ENCODE measurements at places on chromosomes 1 and 21. TPM values are rescaled to one million over a fixed set of nuclear protein-coding genes. Genes with fewer than 3 reads are reported as not detected.
A peak's percentile ranks its signal among the peaks of the same experiment; 100 is the strongest.

DNA sequence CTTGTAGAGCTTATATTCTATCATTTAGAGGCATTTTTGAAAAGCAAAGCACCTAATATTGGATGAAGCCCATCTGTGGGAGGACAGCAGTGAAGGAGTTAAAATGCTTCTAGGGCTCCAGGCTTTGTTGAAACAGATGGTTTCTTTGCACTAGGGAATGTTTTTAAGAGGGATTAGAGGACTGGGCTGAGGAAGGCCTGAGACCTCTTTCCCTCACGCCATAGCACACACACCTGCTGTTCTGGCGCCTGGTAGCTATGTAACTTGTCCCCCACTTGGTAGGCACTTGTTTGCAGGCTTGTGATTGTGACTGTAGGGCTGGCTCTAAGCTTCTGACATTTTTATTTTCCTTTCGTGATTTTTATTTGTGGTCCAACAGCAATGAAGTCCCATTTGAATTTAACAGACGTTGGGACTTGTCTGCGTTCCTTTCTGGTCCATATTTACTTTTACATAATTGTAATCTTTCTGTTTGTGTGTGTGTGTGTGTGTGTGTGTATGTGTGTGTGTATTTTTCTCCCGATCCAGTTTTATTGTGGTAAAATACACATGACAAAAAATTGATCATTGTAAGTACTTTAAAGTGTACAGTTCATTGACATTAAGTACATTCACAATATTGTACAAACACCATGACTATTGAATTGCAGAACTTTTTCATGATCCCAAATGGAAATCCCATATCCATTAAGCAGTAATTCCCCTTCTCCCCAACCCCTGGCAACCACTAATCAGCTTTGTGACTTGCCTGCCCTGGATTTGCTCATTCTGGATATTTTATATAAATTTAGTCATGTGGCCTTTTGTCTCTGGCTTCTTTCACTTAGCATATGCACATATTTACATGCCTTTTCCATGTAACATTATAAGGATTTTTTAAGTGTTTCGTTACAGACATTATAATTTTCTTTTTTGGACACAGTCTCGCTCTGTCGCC lies 33.5 kb upstream of the MACF1 start:
- DNase-seq, result no peak

The IQGAP3 gene
- not detected for total RNA-seq

DNA sequence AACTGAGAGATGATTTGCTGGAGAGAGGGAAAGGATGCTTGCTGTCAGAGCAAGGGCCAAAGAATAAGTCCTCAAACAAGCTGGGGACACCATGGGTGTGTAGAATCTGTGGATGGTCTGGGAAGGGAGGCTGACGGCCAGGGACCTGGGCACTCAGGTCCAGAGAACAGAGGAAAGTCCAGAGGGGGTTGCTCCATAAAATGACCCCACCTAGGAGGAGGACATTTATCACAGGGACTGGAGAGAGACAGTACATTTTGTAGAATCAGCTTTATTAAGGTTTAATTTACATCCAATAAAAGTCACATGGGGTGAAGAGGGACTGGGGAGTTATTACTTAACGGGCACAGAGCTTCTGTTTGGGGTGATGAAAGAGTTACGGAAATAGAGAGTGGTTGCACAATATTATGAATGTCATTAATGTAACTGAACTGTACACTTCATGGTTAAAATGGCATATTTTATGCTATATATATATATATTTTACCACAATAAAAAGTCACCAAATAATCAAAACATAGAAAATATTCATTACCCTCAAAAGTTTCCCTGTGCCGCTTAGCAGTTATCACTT lies 73.0 kb upstream of the ABCD3 start:
- no peak for DNase-seq

The FMN2 gene
- not detected for total RNA-seq

DNA sequence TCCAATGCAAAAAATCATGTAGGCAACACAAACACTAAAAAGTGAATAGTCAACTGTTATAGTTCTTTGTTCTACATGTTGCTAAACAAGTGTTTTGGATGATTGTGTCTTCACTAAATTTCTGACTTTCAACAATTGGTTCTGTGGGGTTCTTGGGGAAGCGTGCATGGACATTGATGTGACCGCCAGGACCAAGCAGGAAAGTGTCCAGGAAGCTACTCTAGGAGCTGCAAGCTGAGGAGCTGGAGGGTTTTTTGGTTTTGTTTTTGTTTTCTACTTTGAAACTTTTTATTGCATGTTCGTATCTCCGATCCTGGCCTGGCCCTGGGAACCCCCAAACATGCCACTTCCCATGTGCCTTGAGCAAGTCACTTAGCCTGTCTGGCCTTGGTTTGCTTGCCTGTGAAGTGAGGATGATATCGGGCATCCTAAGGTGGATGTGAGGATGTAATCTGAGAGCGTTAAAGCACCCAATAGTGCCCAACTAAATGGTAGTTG lies 8.0 kb downstream of the TMPRSS3 start:
- DNase-seq, result no peak

DNA sequence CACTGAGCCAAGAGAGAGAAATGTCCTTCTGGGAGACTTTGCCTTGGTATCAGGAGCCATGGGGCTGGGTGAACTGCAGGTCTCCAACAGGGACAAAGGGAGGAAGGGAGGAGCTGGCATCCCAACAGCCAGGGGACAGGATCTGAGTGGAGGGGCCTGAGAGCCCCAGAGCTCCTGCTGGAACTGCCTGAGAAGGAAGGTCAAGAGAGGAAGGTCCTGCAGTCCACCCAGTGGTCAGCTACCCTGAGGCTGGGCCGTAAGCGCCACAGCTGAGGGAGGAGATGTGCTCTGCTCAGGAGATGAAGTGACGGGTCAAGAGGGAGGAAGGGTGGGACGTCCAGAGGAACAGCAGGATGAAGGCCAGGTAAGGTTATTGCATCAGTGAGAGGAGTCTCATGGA lies 7.5 kb upstream of the CLEC20A start:
- no peak for DNase-seq

DNA sequence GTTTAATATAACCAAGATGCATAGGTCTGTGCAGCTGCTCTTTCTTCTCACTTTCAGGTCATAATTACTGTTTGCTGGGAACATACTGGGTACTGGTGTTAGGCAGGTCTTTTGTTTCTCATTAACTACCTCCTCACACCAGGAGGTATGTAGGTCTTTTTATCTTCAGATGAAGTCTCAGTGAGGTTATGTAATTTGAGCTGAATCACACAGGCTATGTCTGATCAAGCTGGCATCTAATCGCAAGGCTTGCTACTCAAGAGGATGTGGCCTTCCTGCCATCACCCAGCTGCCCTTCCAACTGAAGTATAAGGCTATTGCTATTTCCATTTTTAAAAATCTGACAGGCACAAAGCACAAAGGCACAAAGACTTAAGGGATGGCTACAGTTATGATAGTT lies 96.4 kb downstream of the RUNX1 start:
- peak; percentile 32 for DNase-seq

The OR2G6 gene
- total RNA-seq, result not detected

DNA sequence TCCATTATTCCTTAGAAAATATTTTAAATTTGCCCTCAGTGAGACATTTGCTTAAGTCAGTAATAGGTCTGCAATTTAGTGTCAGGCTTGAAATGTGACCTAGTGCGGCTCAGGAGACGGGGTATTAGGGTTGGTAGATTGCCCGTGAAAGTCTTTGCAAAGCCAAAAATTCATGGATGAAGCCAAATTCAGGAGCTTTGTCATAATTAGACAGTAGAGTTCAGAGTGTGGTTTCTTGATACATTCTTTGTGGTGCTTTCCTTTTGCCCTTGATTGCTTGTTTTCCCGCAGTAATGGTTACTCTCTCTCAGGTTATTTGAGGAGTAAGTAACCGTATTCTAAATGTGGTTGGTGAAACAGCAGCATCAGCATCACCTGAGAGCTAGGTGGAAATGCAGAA lies 120.7 kb downstream of the RPS6KC1 start:
- no peak for DNase-seq

GRCh38 chr1:87077959-87078639 lies 163.7 kb downstream of the HS2ST1 start:
- no peak for DNase-seq

The MSH4 gene
- total RNA-seq, result 0.25 TPM

Measured in CD4-positive, alpha-beta T cell (primary cell).